ENCODE measurements at places on chromosomes 4 and X.

DNA sequence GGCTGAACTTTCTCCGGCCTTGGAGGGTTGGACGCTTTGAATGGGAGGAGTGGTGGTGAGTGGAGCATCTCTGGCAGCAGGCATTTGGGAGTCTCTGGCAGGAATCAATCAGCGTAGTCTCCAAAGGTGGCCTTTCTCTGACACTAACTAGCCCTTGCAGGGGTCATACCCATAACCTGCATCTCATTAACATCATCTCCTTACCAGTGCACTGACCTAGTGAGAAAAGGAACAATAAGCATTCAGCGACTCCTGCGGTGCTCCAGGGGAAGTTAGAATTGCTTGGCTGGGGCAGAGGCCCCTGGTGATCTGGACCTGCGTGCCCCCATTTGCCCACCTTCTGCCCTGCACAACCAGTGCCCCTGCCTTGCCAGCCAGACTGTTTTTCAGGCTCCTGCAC is 161.9 kb downstream of the PTTG2 start:
- DNase-seq: no peak

- no peak for DNase-seq
Measured at GRCh38 chrX:111182997-111183396, 87.0 kb downstream of the PAK3 start.

DNA sequence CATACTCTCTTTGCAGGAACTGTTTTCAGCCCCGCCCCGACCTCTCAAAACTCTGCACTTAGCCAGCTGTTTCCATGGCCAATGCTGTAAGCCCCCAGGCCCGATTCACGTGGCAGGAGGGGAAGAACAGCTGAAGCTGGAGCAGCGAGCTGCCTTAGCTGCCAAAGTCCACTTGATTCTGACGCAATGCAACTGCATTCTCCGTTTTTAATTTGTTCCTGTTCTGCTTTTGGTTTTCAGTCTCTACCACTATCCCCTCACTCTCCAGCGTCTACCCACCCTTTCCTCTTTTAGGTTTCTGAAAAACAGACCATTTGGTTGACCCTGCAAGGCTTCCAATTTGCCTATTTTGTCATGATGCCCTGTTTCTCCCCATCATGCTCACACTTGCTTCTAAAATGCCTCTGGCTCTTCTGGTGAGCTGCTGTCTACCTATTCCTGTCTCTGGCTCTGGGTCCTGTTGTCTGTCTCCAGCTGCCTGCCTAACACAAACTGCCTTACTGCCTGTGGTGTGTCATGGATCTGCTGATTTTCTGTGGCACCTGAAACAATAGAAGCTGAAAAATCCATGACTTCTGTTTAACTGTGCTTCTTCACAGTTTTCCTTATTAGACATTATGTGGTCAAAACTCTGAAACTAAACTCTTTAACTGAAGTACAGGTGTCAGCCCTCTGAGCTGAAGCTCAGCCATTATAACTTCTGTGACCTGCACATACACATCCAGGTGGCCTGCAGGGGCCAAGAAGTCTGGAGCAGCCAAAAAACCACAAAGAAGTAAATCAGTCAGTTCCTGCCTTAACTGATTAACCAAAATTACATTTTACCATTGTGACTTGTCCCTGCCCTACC is 160.5 kb upstream of the AGTR2 start:
- DNase-seq: no peak

DNA sequence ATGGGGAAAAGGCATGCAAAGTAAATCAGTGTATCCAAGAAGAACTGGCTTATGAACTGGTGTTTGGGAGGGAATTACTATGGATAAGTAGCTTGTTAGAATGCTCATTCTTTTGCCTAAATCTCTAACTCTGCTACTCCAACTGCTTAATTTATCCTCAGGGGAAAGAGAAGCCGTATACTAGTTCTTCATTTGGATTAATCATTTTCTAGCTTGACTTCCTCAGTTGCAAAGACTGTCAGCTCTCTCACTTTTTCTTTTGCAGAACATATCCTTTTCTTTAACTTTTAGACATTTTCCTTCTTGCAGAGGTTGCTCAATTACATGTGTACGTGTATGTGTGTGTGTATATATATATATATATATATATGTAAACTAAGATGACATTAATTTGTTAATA is 21.9 kb downstream of the GPRIN3 start:
- DNase-seq: no peak

- DNase-seq: no peak
Measured at GRCh38 chr4:13294961-13295605, 189.1 kb downstream of the RAB28 start.

DNA sequence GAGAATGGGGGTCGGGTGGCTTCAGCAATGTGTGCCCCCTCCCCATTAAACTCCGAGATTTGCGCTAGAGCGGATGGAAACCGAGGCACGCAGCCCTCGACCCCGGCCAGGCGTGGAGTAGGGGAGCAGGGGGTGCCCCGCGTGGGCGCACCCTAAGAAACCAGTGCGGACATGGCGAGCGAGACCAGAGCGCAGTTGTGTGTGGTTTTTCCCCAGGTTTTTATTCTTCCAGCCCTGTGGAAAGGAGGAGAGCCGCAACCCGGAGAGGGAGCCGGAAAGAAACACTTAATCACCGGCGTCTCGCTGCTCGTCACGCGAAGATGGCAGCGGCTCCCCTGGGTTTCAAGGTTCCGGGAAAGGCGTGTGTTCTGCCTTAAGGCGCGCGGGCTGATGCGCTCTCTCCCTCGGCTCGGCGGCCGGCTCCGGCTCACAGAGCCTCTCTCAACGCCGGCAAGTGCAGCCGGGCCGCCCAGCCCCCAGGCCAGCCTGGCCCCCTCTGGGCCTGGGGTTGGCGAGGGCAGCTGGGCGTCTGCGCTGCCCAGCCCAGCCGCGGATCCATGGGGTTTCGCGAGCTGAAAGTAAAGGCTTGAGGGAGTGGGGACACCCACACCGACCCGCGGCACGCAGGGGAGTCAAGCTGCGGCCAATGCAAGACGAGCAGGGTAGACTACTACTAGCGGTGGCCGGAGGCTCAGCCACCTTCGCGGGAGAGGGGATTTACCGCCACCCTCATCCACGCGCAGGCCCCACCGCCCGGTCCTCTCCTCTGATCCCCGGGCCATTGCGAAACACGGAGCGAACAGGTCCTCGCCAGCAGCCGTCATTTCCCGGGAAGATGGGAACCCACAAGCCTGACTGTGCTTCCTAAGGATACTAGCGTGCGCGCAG is 74.0 kb upstream of the BCOR start:
- no peak for DNase-seq

GRCh38 chr4:156779774-156780173 is 191.8 kb downstream of the PDGFC start:
- DNase-seq: no peak

- no peak for DNase-seq
Measured at GRCh38 chr4:99724067-99724466, 66.4 kb upstream of the C4orf54 start.

- no peak for DNase-seq
Measured at GRCh38 chr4:73991742-73992000, 3.7 kb upstream of the PPBP start.

GRCh38 chr4:38467296-38467695 is 196.7 kb upstream of the KLF3 start:
- DNase-seq: no peak

DNA sequence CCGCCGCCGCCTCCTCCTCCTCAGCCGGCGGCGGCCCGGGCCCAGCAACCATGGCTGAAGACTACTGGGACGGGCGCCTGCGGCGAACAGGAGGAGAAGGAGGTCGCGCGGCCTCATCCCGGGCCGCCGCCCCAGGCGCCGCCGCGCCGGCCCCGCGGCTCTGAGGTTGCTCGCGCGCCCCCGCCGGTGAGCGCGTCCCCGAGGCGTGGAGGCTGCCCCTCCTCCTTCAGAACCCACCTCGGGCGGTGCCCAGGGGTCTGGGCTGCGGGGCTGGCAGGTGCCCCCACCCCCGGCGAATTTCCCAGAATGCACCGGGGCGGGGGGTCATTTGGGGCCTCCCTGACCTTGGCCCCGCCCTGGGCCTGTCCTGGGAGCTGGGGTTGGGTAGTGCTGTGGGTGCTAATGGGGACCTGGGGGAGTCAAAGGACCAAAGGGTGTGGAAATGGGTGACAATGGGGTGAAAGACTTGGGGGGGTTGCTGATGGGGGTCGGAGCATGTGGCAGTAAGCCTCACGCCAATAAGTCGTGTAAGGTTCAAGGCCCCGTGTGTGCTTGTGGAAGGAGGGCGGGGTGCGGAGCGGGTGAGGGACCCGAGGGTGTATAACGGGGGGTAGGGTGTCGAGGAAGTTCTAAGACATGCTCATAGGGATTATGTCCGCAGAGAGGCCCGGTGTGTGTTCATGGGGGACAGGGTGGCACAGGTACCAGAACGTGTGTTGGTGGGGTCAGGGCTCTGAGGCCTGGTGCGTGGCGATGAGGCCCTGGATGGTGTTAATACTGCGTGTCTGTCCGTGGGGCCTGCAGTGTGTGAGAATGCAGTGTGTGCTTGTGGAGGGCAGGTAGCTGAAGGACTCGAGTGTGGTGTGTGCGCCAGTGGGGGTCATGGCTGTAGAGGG is 687 bp downstream of the CDK16 start:
- peak; percentile 33 for DNase-seq

- DNase-seq: no peak
Measured at GRCh38 chr4:184191267-184191666, 26.4 kb downstream of the ENPP6 start.

GRCh38 chrX:120452131-120452530 is 17.0 kb downstream of the LAMP2 start:
- DNase-seq: no peak

DNA sequence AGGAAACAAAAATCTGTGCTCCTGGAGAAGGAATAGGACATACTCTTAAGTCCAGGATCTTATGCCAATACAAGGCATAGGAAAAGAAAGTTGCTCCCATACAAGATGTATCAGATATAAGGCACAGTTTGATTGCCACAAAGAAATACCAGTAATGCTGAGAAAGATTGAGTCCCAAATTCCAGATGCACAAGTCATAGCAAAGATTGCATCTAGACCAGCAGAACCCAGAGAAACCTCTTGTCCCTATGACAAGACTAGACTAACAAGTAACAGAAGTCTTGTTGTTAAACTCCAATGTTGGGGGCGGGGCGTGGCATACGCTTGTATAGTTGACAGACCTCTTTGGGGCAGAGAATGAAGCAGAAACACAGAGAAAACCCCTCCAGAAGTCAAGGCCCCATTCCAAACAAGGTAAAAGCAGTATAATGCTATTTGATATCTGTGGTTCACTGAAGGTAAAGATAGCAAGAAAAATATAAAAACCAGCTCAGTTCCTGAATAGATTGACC is 671.5 kb upstream of the GRIA3 start:
- DNase-seq: no peak

- DNase-seq: no peak
Measured at GRCh38 chr4:177964693-177965168, 522.5 kb upstream of the AGA start.

GRCh38 chrX:19673375-19674040 is 158.2 kb upstream of the MAP3K15 start:
- DNase-seq: no peak

GRCh38 chrX:39175418-39176057 is 374.3 kb downstream of the MID1IP1 start:
- no peak for DNase-seq

DNA sequence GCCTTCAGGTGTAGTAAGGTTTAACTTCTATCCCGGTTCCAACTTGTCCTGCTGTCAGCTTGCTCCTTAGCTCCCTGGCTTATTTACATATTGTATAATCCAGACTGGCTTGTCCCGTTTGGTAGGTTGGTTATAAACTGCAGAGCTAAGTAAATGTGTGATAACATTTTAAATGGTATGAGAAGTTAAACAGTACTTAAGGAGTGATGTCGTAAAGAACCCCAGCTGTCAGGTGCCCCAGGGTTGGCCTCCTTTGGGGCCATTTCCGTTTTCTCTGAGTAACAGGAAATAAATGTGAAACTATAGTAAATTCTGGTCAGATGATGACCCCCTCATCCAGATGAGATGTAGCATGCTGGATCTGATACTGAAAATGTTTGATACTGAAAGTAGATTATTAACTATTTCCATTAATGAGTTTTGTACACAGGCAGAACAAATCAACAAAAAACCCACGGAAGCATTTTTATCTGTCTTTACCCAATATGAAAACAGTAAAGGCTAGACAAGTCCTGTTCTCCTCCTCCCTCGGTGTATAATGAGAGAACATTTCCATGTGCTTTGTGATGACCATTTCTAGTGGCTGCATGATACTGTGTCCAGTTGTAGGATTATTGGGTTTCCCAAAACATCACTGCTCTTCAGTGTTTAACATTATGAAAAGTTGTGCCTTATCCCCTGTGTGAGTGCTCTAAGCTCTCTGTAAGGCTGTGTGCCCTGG is 22.4 kb downstream of the GAB1 start:
- DNase-seq: no peak

DNA sequence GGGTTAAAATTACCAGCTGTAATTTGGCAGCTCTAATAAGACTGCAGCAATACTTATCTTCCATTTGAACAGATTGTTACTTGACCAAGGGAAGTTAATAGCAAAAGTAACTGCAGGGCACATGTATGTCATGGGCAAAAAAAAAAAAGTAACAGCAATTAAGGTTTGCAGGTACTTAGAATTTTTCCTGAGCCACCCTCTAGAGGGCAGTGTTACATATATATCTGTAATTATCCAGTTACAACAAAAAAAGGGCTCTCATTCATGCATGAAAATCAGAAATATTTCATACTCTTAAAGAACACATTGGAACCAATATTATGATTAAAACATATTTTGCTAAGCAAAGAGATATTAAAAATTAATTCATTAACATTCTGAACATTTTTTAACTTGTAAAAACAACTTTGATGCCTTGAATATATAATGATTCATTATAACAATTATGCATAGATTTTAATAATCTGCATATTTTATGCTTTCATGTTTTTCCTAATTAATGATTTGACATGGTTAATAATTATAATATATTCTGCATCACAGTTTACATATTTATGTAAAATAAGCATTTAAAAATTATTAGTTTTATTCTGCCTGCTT is 25.1 kb downstream of the XIAP start:
- no peak for DNase-seq

DNA sequence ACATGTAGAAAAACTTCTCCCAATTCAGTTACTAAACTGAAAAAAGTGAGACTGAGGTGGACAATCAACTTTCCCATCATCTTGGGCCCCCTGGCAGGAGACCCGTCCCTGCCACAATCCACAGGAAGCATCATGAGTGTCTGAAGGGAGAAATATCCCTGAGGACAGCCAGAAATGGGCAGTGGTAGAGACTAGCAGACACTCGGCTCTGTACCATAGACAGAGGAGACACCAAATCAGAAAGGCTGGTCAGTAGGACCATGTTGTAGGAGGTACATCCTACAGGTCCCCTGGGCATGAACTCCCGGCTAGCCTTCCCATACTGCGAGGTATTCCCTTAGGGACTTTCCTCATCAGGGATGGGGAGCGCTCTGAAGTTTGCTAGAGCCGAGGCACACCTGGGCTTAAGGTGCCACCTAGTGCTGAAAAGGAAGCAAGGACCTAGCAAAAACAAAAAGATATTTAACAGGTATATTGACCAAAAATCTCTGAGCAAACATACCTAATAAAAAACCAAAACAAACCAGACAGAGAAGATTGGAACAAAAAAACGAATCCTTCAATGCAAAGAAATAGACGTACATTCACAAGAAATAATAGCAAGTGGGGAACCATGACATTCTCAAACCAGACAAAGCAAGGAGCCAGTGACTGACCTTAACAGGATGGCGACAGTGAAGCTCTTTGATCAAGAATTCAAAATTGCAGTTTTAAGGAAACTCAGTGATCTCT is 55.6 kb downstream of the HAUS3 start:
- DNase-seq: no peak
